ENCODE measurements at places on chromosomes 3 and 15.
A peak's percentile ranks its signal among the peaks of the same experiment; 100 is the strongest.

DNA sequence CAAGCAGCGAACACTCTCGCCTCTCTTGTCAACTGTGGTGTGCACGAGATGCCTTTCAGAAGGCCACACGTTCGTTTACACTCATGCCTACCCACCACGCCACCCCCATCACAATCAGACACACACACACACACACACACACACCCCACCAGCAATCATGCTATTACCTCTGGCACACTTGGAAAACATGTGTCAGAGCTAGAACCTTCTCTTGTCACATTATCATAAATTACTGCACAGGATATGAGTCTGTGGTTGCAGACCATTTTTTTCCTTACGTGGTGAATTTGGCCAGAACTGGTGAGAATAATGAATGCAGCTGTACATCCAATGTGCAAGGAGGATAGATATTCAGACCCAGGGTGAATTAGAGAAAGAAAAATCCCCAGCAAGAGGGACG is 52.4 kb downstream of the TRIM69 start:
- DNase-seq: peak; percentile 56

GRCh38 chr3:168112894-168113293 is 17.2 kb upstream of the GOLIM4 start:
- DNase-seq: no peak

- DNase-seq: no peak
These were observed 62.5 kb upstream of the LIPC start for GRCh38 chr15:58369261-58369701.

GRCh38 chr15:99305761-99306505 is 54.7 kb downstream of the LRRC28 start:
- DNase-seq: no peak

- no peak for DNase-seq
These were observed 17.6 kb downstream of the ARIH1 start for GRCh38 chr15:72491768-72492167.

DNA sequence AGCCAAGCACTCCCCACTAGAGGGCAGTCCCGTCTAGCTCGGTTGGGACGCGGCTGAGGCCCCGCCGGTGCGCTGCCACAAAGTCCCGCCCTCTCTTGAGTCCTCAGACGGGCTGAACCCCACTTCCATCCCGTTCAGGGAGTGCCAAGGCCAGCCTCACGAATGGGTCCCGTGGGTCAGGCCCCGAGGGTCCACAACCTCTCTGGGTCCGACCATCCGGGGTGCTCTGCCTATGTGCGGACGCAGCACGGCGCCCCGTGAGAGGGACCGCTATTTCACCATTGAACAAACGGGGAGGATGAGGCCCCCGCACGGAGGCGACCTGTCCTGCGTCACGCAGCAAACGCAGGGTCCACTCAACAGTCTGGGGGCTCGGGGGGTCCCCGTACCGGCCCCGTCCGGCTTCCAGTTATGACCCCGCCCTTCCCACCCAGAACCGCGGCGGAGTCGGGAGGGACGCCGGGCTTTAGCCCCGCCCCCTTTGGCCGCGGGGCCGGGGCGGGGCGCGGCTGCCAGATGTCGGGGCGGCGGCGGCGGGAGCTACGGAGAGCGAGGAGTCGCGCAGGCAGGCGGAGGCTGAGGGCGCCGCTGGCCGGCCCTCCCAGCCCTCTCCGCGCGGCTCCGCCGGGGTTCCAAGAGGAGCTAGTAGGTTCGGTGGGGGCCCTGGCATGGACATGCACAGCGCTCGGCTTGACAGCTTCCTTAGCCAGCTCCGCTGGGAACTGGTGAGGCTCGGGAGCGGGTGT is at the start of gene INKA1:
INKA1 (plus strand) TSS at position 543 of the 746 bp plus-strand sequence; CDS start at position 675, 132 bp downstream.
- peak; percentile 91 for DNase-seq

DNA sequence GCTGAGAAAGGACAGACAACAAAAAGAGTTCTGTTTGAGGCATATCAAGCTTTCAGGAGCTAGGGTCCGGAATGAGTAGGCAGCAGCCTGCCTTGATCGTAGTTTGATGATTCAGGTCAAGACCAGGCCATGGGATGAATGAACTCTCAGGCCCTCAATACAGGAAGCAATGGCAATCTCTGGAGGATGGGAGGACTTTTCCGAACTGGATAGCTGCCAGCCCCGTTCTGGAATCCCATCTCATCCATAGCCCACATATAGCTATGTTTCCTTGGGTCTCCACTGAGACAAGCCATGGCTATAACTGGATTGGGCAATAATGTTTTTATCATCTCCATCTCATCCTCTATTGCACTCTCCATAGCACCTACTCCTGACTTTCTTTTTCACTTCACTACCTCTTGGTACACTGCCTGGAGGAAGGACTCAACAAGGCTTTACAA is 12.8 kb downstream of the AHSG start:
- DNase-seq: no peak

DNA sequence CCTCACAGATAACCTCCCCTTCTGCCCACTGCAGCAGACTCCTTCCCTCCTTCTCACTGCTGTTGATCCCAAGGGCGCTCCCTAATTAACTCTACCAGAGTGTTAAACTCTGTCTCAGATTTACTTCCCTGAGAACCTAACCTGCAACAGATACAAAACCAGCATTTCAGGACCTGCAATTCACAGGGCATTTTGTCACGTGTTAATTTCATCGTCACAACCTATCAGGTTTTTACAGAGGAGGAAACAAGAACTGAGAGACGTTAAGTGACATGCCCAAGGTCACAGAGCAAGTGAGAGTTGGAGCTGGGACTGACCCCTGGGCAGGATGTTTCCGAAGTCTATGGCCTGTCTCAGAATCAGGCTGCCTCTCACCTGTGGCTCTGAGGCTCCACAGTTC is 223.9 kb downstream of the UACA start:
- DNase-seq: no peak

DNA sequence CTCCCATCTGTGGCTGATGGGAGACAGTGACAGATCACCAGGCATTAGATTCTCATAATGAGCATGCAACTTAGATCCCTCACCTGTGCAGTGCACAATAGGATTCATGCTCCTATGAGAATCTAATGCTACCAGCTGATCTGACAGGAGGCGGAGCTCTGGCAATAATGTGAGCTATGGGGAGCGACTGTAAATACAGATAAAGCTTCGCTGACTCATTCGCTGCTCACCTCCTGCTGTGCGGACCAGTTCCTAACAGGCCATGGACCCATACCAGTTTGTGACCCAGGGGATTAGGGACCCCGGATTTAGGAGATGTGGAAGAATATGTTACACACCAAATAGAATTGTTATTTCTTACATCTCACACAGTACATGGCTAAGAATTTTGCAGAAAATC is 6.7 kb downstream of the ARGFX start:
- no peak for DNase-seq

DNA sequence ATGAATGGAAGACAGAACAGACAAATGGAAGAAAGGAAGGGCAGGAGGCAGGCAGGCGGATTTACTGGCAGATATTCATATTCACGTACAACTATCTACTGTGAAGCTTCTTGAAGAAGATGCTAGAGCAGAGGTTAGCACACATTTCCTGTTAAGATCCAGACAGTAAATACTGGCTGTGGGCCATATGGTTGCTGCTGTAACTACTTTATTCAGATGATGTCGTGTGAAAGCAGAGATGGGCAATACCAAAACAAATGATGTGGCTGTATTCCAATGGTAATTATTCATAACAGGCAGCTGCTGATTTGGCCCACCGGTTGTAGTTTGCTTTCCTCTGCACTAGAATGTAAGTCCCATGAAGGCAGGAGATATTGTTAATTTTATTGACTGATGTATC is 115.7 kb upstream of the PRTG start:
- DNase-seq: no peak

- DNase-seq: peak; percentile 37
These were observed 19.7 kb downstream of the SSR3 start for GRCh38 chr3:156535162-156535627.

GRCh38 chr3:106083854-106084253 is 215.0 kb upstream of the CBLB start:
- DNase-seq: no peak

DNA sequence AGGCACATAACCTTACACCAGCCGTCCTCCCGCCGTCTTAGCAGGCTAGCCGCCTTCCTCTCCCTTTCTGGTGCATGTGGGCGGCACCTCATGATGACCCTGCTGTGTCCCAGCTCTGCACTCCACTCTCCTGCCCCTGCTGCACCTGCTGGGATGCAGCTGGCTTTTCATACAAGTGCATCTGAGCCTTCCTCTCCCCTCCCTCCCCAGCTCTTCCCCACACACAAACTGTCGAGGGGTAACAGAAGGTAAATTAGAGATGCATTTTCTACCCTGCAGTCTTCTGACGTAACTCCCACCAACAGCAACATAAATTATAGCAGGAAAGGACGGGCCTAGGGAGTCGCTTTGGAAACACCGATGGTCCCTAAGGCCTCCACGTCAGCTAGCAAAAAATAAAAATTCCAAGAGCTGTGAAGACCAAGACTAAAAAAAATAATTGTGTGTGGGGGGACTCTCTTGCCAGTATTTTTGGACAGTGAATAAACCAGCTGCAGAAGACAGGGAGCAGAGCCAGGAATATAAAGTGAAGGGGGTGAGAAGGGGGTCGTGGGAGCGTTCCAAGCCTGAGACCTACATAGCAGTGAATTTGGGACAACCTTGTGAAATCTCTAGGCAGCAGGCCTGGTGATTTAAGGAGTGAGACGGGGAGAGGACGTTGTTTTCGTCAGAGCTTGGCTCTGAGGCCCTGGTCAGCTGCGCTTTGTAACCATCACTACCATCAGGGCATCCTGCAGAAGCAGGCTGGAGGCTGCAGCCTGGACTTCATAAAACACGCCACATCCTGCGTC is 216.2 kb downstream of the ADAMTS17 start:
- no peak for DNase-seq
